Naive thymus-derived CD8-positive, alpha-beta T cell (primary cell): ENCODE measurements at places on chromosomes 16 and 17. TPM values are rescaled to one million over a fixed set of nuclear protein-coding genes. Genes with fewer than 3 reads are reported as not detected.

GRCh38 chr17:8697323-8697741 lies 47.3 kb downstream of the CCDC42 start:
- peaks cover 19% of the 10 kb centered on the region for H3K27me3 ChIP-seq
- no peaks in the 10 kb centered on the region for H3K36me3 ChIP-seq
- no peak for DNase-seq

The CTRB2 gene
- total RNA-seq = not detected

DNA sequence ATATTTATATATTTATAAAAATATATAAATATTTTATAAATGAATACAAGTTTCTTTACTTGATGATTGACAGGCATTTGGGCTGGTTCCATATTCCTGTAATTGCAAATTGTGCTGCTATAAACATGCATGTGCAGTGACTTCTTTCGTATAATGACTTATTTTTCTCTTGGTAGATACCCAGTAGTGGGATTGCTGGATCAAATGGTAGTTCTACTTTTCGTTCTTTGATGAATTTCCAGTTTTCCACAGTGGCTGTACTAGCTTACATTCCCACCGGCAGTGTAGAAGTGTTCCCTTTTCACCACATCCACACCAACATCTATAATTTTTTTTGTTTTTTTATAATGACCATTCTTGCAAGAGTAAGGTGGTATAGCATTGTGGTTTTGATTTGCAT lies 7.8 kb downstream of the ACSM2B start:
- H3K27ac ChIP-seq = no peak overlapping the region
- no peak overlapping the region for H3K4me3 ChIP-seq
- no peaks in the 10 kb centered on the region for H3K4me1 ChIP-seq
- H3K36me3 ChIP-seq = no peaks in the 10 kb centered on the region
- DNase-seq = no peak

GRCh38 chr17:1047177-1047878 lies 50.4 kb downstream of the TIMM22 start:
- no peaks in the 10 kb centered on the region for H3K27me3 ChIP-seq
- no peak overlapping the region for H3K4me3 ChIP-seq
- H3K27ac ChIP-seq = no peak overlapping the region
- H3K36me3 ChIP-seq = peaks cover 29% of the 10 kb centered on the region
- no peak for DNase-seq

- peaks cover 11% of the 10 kb centered on the region for H3K4me1 ChIP-seq
- H3K27me3 ChIP-seq = no peaks in the 10 kb centered on the region
- no peak overlapping the region for H3K27ac ChIP-seq
These were observed 64.7 kb downstream of the ADCY9 start for GRCh38 chr16:4051591-4051990.

- no peaks in the 10 kb centered on the region for H3K36me3 ChIP-seq
- no peak overlapping the region for H3K27ac ChIP-seq
- no peaks in the 10 kb centered on the region for H3K4me1 ChIP-seq
- no peak overlapping the region for H3K4me3 ChIP-seq
These were observed 86.9 kb downstream of the RBBP6 start for GRCh38 chr16:24626256-24626655.

DNA sequence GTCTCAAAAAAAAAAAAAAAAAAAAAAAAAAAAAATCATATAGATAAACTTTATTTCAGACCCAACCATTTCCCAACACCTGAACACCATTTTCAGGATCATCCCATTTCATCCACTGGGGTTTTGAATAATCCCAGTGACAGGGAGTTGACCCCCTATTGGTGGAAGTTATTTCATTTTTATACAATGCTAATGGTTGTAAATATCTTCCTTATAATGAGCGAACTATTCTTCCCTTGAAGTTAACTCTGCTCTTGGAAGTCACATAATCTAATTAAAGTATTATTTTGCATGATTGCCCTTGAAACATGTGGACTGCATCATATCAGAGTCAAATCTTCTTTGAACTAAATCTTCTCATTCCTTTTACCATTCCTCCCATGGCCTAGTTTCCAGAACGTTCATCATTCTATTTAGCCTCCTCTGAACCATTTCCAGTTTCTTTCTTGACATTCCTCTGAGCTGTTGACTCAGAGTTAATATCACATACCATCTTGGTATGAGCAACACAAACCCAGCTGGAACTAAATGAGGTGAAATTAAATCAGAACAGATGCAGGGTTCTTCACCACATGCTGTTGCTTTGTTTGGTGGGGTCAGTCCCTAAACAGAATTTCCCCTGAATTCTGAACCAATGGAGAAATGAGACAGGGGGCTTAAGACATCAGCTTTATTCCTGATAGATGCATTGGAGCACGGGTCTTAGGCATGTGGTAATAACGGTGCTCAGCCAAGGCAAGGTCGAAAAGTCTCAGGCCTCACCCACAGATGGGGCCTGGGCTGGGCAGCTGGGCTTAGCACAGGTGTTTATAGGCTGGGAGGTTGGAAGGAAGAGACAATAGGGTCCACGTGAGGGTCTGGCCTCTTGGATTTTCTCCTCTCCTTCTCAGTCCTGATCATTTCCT lies 8.9 kb downstream of the HSD17B2 start:
- no peak for DNase-seq
- H3K4me3 ChIP-seq = no peak overlapping the region
- no peak overlapping the region for H3K27ac ChIP-seq
- H3K27me3 ChIP-seq = peaks cover 3% of the 10 kb centered on the region
- no peaks in the 10 kb centered on the region for H3K36me3 ChIP-seq
- H3K4me1 ChIP-seq = no peaks in the 10 kb centered on the region

DNA sequence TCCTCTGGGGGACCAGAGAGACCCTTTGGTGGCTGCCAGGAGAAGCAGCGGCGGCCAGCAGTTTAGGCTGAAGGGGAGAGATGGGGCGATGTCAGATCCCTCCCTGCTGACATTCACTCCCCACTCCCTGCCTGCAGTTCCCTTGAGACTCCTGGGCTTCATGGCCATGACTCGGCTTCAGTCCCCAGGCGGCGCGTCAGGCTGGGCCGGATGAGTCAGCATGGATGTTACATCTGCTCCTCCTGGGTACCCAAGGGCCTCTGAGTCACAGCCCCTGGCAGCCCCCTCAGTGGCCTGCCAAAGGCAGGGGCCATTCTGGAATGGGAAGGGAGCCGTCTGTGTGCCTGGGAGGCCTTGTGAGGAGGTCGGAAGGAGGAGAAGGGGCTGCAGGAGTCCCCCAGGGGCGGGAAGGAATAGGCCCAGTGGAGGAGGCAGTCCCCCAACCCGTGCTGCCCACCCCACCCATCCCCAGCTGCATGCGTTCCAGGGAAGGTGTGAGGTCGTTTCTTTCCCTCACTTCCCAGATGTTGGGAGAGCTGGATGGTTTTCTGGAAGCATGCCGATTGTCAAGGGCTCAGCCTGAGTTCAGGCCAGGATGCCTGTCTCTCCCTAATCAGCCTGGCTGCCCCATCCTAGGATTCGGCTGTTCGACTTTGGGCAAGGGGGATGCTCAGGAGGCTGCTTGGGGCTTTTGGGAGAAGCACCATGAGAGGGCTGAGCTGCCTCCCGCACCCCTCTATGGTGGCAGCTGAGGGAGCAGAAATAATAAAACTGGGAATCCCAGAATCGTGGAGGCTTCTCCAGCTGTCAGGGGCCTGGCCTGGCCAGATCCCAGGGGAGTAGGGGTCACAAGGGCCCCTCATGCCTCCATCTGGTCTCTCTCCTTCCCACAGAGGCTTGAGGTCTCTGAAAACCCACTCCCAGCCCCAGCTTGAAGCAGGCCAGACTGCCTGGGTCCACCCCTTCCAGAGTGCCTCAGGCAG lies 9.7 kb downstream of the RHBDL3 start:
- no peaks in the 10 kb centered on the region for H3K4me1 ChIP-seq
- no peak for DNase-seq
- H3K27me3 ChIP-seq = peaks cover 6% of the 10 kb centered on the region
- no peaks in the 10 kb centered on the region for H3K36me3 ChIP-seq
- H3K27ac ChIP-seq = no peak overlapping the region
- H3K4me3 ChIP-seq = no peak overlapping the region
